Suprapubic skin (tissue), 4 donors: ENCODE measurements at places on chromosomes 16 and 17. TPM values are rescaled to one million over a fixed set of nuclear protein-coding genes. Genes with fewer than 3 reads are reported as not detected.

- H3K27ac ChIP-seq = no peak overlapping the region
- no peak overlapping the region for H3K4me3 ChIP-seq
- peaks cover 23% of the 10 kb centered on the region for H3K36me3 ChIP-seq
- no peaks in the 10 kb centered on the region for H3K27me3 ChIP-seq
- DNase-seq = no peak
- H3K4me1 ChIP-seq = peaks cover 27% of the 10 kb centered on the region
These were observed 2.4 kb downstream of the MEAK7 start for GRCh38 chr16:84502075-84502474.

DNA sequence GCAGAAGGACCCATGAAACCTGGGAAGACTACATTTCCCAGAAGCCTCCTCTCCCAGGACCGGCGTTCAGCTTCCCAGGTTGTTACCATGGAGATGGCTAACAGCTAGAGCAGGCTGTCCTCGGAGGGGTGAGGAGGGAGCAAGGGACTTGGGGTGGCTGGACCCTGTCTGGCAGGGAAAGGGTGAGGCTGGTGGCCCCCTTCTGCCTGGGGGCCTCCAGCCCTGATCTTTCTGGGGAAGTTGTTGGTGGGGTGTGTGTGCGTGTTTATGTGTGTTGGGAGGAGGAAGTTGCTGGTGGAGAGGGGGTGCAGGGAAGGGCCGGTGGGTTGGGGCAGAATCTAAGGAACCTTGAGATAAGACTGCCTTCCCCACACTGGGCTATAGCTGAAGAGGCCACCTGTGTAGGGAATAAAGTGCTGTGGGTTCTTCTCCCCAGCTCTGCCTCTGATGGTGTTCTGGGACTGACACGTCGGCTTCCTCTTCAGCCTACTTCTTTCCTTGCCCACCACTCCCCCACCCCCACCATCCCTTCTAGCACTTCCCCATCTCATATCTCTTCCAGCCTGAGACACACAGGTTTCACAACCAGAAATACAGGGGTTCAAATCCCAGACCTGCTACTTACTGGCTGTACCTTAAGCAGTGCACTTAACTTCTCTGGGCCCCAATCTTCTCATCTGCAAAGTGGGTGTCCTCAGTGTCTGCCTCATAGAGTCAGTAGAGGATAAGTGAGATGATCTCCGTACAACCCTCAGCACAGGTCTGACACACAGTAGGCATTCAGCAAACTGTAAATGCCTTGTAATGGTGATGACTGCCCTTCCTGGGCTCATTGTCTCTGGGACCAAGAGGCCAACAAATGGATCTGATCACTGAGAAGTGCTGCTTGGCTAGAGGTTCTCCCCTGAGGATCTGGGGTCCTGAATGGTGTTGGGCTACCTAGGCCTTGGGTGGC is at the start of gene DRC7:
Gene DRC7, plus strand, starts transcription at position 82 of the 955 bp plus-strand sequence. CDS start 3,144 bp downstream, outside the sequence.
- peak; percentile 54 for DNase-seq
- H3K4me3 ChIP-seq = no peak within 1 kb of the TSS
- no peaks in the 10 kb centered on the region for H3K4me1 ChIP-seq

GRCh38 chr16:66952430-66953110 is 8.5 kb upstream of the CES3 start:
- H3K4me3 ChIP-seq = no peak overlapping the region
- no peak overlapping the region for H3K27ac ChIP-seq
- H3K36me3 ChIP-seq = no peaks in the 10 kb centered on the region
- peaks cover 15% of the 10 kb centered on the region for H3K4me1 ChIP-seq
- no peak for DNase-seq

DNA sequence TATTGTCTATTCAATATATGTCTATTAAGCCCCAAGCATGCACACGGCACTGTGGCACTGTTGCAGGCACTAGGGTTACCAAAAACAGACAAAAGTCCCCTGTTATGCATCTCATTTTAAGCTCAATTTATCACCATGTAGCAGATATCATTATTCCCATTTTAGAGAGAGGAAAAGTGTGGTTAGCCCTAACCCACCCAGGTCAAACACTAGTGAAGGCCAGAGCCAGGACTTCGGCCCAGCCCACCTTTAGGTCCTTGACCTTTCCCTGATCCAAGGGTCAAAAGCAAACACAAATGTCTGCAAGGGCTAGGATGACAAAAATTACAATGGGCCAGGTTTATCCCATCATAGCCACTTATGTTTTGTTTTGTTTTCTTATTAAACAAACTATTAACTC is 130.3 kb upstream of the NUDT7 start:
- DNase-seq = no peak
- no peaks in the 10 kb centered on the region for H3K27me3 ChIP-seq
- H3K27ac ChIP-seq = no peak overlapping the region
- no peaks in the 10 kb centered on the region for H3K36me3 ChIP-seq
- H3K4me3 ChIP-seq = no peak overlapping the region
- H3K4me1 ChIP-seq = peaks cover 4% of the 10 kb centered on the region

DNA sequence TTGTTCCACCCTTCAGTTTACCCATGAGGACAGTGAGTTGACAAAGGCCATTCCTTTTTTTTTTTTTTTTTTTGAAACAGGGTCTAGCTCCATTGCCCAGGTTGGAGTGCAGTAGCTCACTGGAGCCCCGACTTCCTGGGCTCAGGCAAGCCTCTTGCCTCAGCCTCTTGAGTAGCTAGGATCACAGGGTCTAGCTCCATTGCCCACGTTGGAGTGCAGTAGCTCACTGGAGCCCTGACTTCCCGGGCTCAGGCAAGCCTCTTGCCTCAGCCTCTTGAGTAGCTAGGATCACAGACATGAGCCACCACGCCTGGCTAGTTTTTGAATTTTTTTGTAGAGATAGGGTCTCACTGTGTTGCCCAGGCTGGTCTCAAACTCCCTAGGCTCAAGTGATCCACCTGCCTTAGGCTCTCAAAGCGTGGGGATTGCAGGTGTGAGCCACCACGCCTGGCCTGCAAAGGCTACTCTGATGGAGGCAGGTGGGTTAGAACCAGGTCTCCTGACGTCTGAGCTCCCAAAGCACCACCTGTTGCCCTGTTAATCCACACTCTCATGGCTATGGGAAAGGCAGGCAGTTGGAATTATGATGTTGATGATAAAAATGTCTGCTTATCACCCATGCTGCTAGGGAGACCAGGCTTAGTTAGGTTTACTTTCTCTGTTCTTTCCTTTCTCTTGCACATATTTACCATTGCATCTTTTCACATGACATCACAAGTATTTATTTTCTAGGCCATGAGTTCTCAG is 65.2 kb downstream of the KSR1 start:
- H3K36me3 ChIP-seq = no peaks in the 10 kb centered on the region
- DNase-seq = no peak
- peaks cover 44% of the 10 kb centered on the region for H3K4me1 ChIP-seq
- H3K27ac ChIP-seq = no peak overlapping the region

- H3K36me3 ChIP-seq = peaks cover 37% of the 10 kb centered on the region
- H3K27ac ChIP-seq = no peak overlapping the region
- H3K4me1 ChIP-seq = peaks cover 8% of the 10 kb centered on the region
- H3K4me3 ChIP-seq = no peak overlapping the region
- H3K27me3 ChIP-seq = no peaks in the 10 kb centered on the region
- no peak for DNase-seq
These were observed 19.8 kb downstream of the CARHSP1 start for GRCh38 chr16:8848939-8849391.

GRCh38 chr17:19386974-19387920 is at the start of gene MFAP4:
Gene MFAP4, minus strand, starts transcription at chr17:19387190. Its CDS starts 35 bp downstream, at chr17:19387155.
- peak within 1 kb of the TSS; percentile 26 for H3K4me3 ChIP-seq
- no peaks in the 10 kb centered on the region for H3K27me3 ChIP-seq
- no peak for DNase-seq
- H3K27ac ChIP-seq = peak within 1 kb of the TSS; percentile 93
- H3K36me3 ChIP-seq = peaks cover 14% of the 10 kb centered on the region
- peaks cover 75% of the 10 kb centered on the region for H3K4me1 ChIP-seq

DNA sequence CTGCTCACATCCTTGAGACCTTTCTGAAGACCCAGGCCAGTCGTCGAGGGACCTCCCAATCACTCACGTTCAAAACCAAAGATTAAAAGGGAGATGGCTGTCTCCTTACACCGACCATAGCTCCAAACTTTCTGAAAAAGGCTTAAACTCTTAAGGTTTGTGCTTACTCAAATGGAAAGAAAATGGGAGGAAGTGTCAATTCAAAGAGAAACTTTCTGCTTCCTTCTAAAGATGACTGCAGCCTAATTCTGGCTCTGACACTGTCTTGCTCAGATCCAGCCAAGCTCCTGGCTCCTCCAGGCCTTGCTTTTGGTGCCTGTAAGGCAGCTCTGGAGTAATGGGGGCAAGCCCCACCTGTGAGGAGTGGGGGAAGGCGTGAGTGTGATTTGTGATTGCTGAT is 54.9 kb upstream of the WSB1 start:
- H3K36me3 ChIP-seq = no peaks in the 10 kb centered on the region
- H3K4me1 ChIP-seq = peaks cover 26% of the 10 kb centered on the region
- no peak for DNase-seq
- no peaks in the 10 kb centered on the region for H3K27me3 ChIP-seq
- H3K4me3 ChIP-seq = no peak overlapping the region
- no peak overlapping the region for H3K27ac ChIP-seq

DNA sequence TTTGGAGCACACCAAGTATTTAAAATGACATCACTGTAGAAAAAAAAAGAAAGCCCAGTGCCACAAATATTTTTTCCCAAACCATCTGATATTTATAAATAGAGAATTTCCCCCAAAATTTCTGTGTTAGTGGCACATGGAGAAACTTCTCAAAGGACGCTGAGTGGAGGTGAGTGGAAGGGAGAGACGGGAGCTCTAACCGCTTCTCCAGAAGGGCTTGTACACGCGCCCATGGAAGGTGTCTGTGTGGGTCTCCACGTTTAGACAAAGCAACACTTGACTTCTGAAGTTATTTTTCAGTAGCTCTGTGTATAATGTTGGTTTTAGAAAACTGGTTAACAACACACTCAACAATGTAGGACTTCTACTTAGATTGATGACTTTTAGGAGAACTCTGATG is 1.0 kb downstream of the MYOCD start:
- no peak overlapping the region for H3K27ac ChIP-seq
- DNase-seq = no peak
- H3K4me3 ChIP-seq = no peak overlapping the region
- no peaks in the 10 kb centered on the region for H3K36me3 ChIP-seq
- H3K4me1 ChIP-seq = peaks cover 16% of the 10 kb centered on the region

GRCh38 chr17:83142619-83143018 is 63.2 kb downstream of the METRNL start:
- peaks cover 6% of the 10 kb centered on the region for H3K4me1 ChIP-seq
- H3K4me3 ChIP-seq = no peak overlapping the region
- peaks cover 1% of the 10 kb centered on the region for H3K27me3 ChIP-seq
- DNase-seq = no peak
- H3K36me3 ChIP-seq = no peaks in the 10 kb centered on the region

GRCh38 chr17:42670789-42671657 is 5.8 kb downstream of the PLEKHH3 start:
- no peak for DNase-seq
- H3K36me3 ChIP-seq = peaks cover 55% of the 10 kb centered on the region
- H3K4me3 ChIP-seq = no peak overlapping the region
- H3K27ac ChIP-seq = no peak overlapping the region
- no peaks in the 10 kb centered on the region for H3K27me3 ChIP-seq

MAF gene
- 83.6 TPM for total RNA-seq

ARL16 gene
- total RNA-seq = 36.9 TPM

KRT9 gene
- total RNA-seq = 0.83 TPM

DCAKD gene
- total RNA-seq = 68.5 TPM
